ENCODE measurements at places on chromosomes 6 and 20. TPM values are rescaled to one million over a fixed set of nuclear protein-coding genes. Genes with fewer than 3 reads are reported as not detected.
A peak's percentile ranks its signal among the peaks of the same experiment; 100 is the strongest.

ELOVL4 gene
- 0.15 TPM for total RNA-seq

MYL9 gene
- total RNA-seq: 24.4 TPM

SEL1L2 gene
- not detected for total RNA-seq

LTA gene
- total RNA-seq: not detected

FNDC1 gene
- 0.31 TPM for total RNA-seq

TULP1 gene
- total RNA-seq: not detected

KPNA5 gene
- 12.9 TPM for total RNA-seq

GUCA1A gene
- total RNA-seq: not detected

C20orf144 gene
- total RNA-seq: not detected

GRCh38 chr20:43722153-43722505 is 4.7 kb downstream of the GTSF1L start:
- DNase-seq: no peak

- DNase-seq: no peak
Measured at GRCh38 chr6:31918069-31918720, 9.3 kb upstream of the C2 start.

- DNase-seq: no peak
Measured at GRCh38 chr20:22404419-22405170, 179.8 kb downstream of the FOXA2 start.

GRCh38 chr6:125780540-125781313 is 10.0 kb upstream of the NCOA7 start:
- DNase-seq: peak; percentile 61

DNA sequence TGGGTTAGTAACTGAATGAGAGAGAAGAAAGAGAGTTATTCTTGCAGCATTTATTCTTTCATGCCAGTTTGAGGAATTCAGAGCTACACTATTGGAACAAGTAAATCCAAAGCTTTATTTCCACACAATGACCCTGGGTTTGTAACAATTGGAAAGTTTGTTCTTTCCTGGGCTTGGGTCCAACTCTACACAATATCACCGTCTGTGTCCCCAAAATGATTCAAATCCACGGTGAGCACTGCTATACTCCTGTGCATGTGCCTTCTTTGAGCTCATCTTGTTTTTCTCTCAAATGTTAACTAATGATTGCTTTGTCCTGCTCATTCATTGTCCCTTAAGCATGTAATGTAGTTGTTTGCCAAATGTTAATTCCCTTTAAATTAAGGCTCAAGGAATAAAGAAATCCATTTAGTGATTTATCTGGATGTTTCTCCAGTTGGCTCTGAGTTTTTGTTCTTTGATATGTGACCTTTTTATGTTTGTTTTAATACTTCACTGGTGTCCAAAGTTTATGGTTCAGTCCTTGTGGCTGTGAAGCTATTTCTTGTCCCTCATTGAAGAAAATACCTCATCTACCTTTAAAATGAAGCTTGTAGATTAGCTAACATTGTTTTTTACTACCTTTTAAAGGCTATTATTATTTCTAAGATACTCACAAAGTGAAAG is 20.5 kb upstream of the CRISP3 start:
- no peak for DNase-seq

DNA sequence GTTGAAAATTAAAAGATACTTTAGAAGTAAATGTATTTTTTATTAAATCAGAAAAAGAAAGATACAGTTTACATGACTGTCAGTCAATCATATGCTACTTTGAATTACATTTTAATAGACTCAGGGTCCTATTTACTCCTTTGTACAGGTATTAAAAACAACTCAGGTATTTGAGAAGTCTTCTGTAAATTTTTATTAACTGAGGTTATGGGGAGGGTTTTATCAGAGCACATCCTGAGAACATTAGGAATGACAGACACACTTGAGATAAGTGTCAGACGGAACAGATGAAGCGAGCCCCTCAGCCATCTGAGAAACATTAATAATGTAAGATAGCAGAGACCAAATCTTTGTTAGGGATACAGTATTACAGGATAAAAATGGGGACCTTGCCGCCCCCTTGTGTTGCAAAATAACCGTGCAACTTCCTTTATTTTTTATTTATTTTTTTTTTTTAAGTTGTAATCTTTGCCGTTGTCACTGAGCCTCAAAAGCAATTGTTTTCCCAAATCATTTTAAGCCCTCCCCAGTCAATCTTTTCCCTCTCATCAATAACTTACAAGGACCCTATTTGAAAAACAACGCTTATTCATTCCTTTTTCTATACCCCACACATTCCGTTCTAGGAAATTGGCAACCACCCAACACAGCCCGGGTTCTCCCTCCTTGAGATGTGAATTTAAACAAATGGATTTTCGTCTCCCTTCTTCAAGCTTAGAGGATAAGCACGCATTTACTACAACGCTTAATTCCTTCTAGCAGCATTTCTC is 126.7 kb downstream of the BCAS1 start:
- DNase-seq: no peak

DNA sequence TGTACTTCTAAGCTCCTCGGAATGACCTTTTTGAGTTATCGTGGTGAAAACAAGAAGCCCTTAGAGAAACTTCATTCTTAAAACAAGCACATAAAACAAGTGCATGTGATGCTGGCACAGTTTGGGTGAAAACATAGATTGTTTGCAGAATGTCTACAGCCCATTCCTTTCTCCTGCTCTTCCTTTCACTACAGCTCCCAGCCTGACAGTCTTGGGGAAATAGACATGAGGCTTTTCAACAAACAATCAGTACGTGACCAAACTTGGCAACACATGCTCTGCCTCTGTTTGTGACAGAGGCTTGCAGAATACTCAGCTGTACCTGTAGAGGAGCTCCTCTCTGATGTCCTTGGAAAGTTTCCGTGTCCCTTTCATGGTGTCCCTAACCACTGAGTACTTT is 321.6 kb downstream of the ZFAND3 start:
- no peak for DNase-seq

DNA sequence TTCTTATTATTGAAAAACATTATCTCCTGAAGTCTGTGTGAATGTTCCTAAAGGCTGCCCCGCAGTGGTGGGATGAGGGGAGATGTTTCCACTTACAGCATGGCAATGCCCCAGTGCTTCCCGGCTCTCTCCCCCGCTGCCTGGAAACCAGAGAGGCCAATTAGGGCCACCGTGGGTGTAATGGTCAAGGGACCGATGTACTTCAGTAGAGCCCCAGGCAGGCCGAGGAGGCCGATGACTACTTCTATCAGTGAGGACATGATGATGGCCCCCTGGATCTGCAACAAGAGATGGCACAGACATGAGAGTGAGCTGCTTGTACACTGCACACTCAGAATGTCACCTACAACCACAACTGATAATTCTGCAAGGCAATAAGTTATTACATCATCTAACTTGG is 117.8 kb downstream of the SLC23A2 start:
- DNase-seq: no peak

DNA sequence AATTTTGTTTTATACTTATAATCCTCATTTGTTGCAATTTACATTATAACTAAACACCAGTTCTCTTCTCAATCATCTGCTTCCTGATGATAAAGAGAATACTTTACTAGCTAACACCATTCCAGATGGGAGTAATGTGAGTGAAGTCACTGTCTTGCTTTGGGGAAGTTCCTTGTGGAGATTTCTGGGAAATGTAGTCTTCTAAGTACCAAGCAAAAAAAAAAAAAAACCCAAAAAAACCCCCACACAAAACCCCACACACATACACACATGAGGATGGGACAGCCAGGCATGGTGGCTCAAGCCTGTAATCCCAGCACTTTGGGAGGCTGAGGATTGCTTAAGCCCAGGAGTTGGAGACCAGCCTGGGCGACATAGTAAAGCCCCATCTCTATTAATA is 2.2 kb upstream of the SNPH start:
- DNase-seq: no peak

- no peak for DNase-seq
Measured at GRCh38 chr20:6812530-6812929, 45.0 kb downstream of the BMP2 start.

GRCh38 chr6:148720897-148721296 is 25.9 kb upstream of the UST start:
- DNase-seq: no peak

DNA sequence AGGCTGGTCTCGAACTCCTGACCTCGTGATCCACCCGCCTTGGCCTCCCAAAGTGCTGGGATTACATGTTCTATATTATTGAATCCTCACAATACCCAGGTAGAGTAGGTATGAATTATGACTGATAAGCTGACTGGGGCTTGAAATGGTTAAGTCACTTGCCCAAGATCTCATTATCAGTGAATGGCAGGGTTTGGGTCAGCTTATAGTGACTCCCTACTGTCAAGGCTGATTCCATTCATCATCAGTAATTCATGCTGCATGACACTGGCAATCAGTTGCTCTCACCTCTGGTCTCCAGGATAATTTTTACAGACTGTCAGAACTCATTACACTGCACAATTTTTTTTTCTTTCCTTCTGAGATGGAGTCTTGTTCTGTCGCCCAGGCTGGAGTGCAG is 127.6 kb downstream of the KIF13A start:
- DNase-seq: no peak

DNA sequence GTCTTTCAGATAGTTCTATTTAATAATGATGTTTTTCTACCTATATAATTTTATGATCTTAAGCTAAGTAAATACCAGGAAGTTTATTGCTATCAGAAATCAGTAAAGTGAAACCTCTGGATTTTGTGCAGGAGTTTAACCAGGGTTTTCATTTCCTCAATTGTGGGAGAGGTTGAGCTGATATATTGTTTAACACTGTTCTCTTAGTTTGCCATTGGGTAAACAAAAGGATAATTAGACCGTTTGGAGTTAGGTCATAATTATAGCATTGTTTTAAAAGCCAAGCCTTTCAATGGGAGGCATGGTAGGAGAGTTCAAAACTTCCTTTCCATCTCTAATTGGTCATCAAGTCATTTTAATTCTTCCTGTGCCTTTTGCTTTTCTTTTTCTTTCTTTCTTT is 58.7 kb downstream of the STXBP5 start:
- DNase-seq: no peak

DNA sequence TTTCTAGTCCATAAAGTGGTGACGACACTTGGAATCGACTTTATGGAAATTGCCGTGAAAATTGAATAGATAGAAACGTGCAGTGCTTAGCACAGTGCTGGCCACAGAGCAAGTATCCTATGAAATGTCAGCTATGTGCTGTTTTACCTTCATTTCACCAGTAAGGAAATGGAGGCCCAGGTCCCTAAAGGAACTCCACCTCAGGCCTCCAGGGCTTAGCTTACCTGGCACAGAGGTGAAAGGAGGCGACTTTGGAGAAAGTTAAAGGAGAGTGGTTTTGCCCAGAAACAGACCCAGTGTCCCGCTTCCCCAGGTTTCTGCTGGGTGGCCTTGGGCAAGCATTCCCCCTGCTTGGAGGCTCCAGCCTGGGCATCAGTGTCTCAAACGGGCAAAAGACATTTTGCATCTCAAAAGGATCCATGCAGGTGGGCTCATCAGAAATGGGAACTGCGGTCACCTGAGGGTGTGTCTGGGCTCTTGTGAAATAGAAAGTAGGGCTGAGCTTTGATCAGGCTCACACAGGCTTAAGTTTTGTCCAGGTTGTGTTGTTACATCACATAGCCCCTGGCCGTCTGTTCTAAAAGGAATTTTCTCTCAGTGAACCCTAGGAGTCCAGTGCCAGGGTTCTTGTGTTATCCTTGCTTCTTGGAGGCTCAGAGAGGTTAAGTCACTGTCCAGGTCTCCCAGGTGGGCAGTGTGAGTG is 6.8 kb upstream of the TULP1 start:
- DNase-seq: no peak

- DNase-seq: no peak
Measured at GRCh38 chr6:65231616-65232015, 475.4 kb downstream of the EYS start.

DNA sequence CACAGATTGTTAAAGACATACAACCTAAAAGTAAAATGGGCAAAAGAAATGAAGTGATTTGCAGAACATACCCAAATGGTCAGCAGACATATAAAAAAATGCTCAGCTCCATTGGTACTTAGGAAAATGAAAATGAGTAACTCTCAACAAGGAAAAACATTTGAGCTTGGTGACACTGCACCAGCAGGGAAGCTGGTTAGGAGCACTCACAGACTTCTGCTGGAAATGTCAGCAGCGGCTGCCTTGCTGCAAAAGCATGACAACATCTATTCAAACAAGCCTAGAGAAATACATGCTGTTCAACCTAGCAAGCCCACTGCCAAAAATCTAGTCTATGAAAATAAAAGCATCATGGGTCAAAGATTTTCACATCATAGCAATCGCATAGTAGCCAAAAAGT is 99.0 kb upstream of the FOXQ1 start:
- no peak for DNase-seq

DNA sequence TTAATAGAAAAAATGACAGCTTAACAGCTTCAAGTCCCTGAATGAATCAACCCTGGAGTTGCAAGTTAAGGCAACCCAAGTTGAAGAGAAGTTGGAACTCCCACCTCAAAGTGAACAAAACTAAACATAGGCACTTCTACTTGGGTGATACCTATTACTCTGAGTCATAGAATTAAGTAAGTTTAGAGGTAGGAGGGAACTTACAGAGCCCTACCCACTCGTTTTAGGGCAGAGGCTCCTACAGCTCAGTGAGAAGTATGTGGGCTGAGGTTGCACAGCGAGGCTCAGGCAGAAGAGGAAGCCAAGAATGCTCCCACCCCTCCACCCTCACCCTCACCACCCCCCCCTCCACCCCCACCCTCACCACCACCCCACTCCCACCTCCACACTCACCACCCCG is 42.2 kb downstream of the NFATC2 start:
- DNase-seq: no peak

GRCh38 chr6:7106215-7106751 is 1.5 kb upstream of the RREB1 start:
- DNase-seq: no peak
